ENCODE measurements at places on chromosomes 5 and 9.
A peak's percentile ranks its signal among the peaks of the same experiment; 100 is the strongest.

- no peaks in the 10 kb centered on the region for H3K36me3 ChIP-seq
- no peaks in the 10 kb centered on the region for H3K4me1 ChIP-seq
- no peaks in the 10 kb centered on the region for H3K27me3 ChIP-seq
- H3K27ac ChIP-seq = no peak overlapping the region
- no peak overlapping the region for H3K4me3 ChIP-seq
- DNase-seq = no peak
Observed at GRCh38 chr9:18143073-18143745, 330.7 kb upstream of the ADAMTSL1 start.

GRCh38 chr5:160750938-160751657, 100.9 kb downstream of the ATP10B start:
- H3K36me3 ChIP-seq = no peaks in the 10 kb centered on the region
- H3K27ac ChIP-seq = no peak overlapping the region
- DNase-seq = no peak
- H3K4me3 ChIP-seq = no peak overlapping the region

DNA sequence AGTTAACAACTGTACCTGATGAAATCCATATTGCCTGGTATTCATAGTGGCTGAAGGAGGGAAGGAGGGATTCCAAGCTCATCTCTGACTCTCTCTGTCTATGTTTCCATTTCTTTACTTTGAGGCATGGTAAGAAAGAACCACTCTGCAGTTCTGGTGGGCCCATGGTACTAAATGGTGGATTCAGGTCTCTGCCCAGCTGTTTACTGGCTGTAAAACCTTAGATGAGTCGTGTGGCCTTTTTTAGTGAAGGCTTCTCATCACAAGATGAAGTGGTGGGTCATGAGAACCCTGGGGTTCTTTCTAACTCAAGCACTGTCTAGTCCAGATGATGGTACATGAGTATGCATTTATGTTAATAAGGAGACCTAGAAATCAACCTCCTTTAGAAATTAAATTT, 49.7 kb downstream of the ZNF366 start:
- no peaks in the 10 kb centered on the region for H3K4me1 ChIP-seq
- H3K36me3 ChIP-seq = no peaks in the 10 kb centered on the region

DNA sequence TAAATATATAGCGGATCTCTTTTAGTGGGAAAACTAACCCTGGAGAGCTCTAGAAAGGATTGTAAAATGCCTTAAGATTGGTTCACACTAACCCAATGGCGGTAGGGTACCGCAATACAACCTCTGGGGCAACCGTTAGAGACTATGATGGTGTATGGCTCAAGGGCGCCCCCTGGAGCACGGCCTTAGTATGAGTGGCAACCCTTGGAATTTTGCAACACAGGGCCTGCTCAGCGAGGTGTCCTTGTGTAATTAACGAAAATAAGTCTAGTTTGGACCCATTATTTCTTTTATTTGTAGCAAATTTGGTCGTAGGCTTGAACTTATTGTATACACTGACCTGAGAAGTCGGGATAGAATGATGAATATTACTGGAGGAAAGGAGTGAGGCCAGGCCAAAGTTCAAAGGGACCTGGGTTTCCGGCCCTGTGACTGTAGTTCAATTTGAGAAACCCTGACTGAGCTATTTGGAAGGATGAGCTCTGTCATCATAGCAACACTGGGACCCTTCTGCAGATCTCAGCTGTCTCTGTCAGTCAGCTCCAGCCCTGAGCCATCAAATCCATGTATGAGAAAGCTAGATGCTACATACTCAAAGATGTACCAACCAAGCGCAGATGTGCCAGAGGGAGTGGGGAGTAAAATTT, 54.8 kb downstream of the CAMK4 start:
- no peaks in the 10 kb centered on the region for H3K27me3 ChIP-seq
- peaks cover 39% of the 10 kb centered on the region for H3K4me1 ChIP-seq
- peak overlapping the region; percentile 79 for H3K27ac ChIP-seq
- DNase-seq = peak; percentile 90
- H3K4me3 ChIP-seq = no peak overlapping the region

DNA sequence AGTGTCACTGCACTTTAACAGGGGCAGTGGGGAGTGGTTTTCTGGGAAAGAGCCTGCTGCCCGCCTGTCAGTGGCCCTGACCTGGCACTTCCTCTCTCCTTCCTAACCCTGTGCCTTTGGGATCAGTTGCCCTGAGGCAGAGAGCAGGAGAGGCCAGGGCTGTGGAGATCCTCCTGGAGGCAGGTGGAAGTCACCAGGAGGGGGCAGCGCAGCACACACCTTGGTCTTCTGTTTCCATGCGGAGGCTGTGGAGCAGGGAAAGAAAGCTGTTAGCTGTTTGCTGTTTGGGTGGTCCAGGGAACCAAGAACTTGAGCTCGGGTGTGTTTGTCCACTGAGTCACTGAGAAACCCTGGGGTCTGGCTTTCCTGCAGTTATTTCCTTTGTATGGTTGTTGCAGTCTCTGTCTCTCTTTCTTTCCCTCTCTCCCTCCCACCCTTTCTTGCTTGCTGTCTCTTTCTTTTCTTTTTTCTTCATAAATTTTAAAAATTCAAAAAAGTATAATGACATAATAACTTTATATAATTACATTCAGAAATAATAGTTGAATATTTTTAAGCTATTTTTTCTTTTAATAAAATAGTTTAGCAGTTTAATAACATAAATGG, 28.1 kb downstream of the NTRK2 start:
- H3K36me3 ChIP-seq = no peaks in the 10 kb centered on the region
- no peak overlapping the region for H3K27ac ChIP-seq
- no peaks in the 10 kb centered on the region for H3K4me1 ChIP-seq

GRCh38 chr9:85569988-85570387, 171.8 kb downstream of the AGTPBP1 start:
- no peaks in the 10 kb centered on the region for H3K4me1 ChIP-seq
- H3K36me3 ChIP-seq = peaks cover 43% of the 10 kb centered on the region
- no peak overlapping the region for H3K27ac ChIP-seq
- H3K4me3 ChIP-seq = no peak overlapping the region

DNA sequence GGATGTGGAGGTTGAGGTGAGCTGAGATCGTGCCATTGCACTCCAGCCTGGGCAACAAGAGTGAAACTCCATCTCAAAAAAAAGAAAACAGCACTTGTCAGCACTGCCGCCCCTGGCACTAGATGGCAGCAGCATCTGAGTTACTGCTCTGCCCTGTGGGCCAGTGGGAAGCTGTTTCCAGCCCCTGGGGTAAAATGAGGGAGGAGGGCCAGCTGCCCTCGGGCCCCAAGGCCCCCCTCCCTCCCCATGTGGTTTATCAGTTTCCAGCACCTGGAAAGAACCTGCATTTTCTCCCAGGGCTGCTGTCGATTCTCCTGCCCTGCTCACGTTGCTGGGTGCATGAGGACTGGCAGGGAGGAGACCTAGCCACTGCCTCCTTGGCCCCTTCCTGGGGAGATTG, 13.2 kb upstream of the CEL start:
- peaks cover 41% of the 10 kb centered on the region for H3K36me3 ChIP-seq
- H3K27me3 ChIP-seq = no peaks in the 10 kb centered on the region
- H3K27ac ChIP-seq = no peak overlapping the region
- peaks cover 2% of the 10 kb centered on the region for H3K4me1 ChIP-seq
- no peak overlapping the region for H3K4me3 ChIP-seq

DNA sequence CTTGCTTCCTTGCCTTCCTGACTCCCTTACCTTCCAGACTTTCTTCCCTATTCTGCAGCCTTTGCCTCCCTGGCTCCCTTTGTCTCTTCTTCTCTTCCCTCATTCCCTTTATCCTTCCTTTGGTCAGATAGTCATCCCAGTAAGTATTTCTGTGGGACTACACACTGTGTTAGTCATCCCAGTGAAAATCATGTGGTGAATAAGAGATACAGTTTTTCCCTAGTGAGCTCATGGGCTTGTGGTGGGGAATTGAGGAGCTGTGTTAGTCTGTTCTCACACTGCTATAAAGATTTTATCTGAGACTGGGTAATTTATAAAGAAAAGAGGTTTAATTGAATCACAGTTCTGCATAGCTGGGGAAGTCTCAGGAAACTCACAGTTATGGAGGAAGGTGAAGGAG, 109.8 kb upstream of the EDIL3 start:
- H3K4me1 ChIP-seq = no peaks in the 10 kb centered on the region
- no peak for DNase-seq
- H3K4me3 ChIP-seq = no peak overlapping the region
- no peaks in the 10 kb centered on the region for H3K36me3 ChIP-seq
- no peaks in the 10 kb centered on the region for H3K27me3 ChIP-seq

- H3K27ac ChIP-seq = peak overlapping the region; percentile 28
- DNase-seq = peak; percentile 15
- no peak overlapping the region for H3K4me3 ChIP-seq
- no peaks in the 10 kb centered on the region for H3K27me3 ChIP-seq
Observed at GRCh38 chr9:134063088-134063570, 4.7 kb downstream of the BRD3 start.

DNA sequence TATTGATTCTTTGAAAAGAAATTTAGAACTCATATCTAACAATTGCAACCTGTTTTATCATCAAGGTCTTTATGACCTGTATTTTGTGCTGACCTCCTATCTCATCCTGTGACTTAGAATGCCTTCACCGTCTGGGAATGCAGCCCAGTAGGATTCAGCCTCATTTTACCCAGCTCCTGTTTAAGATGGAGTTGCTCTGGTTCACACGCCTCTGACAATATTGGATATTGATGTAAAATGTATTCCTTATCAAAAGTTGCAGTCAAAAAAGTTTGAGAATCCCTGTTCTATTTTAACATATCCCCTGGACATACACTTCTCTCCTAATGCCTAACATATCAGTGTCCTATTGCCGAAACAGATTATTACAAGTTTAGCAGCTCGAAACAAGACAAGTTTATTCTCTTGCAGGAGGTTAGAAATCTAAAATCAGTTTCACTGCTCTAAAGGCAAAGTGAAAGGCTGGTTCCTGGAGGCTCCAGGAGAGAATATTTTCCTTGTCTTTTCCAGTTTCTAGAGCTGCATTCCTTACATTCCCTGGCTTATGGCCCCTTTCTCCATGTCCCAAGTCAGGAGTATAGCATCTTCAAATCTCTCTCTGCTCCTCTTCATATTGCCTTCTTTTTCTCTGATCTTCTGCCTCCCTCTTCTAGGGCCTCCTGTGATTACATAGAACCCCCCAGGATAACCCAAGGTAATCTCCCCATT, 31.5 kb upstream of the LVRN start:
- no peaks in the 10 kb centered on the region for H3K27me3 ChIP-seq
- no peak for DNase-seq
- H3K4me3 ChIP-seq = no peak overlapping the region
- no peaks in the 10 kb centered on the region for H3K36me3 ChIP-seq
- no peak overlapping the region for H3K27ac ChIP-seq

- peaks cover 14% of the 10 kb centered on the region for H3K27me3 ChIP-seq
- DNase-seq = no peak
- no peaks in the 10 kb centered on the region for H3K4me1 ChIP-seq
- no peaks in the 10 kb centered on the region for H3K36me3 ChIP-seq
- no peak overlapping the region for H3K4me3 ChIP-seq
Observed at GRCh38 chr5:111135363-111135762, 43.2 kb downstream of the WDR36 start.

GRCh38 chr5:83044926-83045325, 32.3 kb downstream of the TMEM167A start:
- H3K27ac ChIP-seq = no peak overlapping the region
- no peak for DNase-seq
- H3K4me3 ChIP-seq = no peak overlapping the region
- no peaks in the 10 kb centered on the region for H3K27me3 ChIP-seq
- no peaks in the 10 kb centered on the region for H3K4me1 ChIP-seq
- H3K36me3 ChIP-seq = peaks cover 6% of the 10 kb centered on the region

- peaks cover 18% of the 10 kb centered on the region for H3K27me3 ChIP-seq
- no peak for DNase-seq
- H3K4me1 ChIP-seq = no peaks in the 10 kb centered on the region
Observed at GRCh38 chr5:138819081-138819480, 56.1 kb downstream of the LRRTM2 start.

- H3K4me3 ChIP-seq = no peak overlapping the region
- H3K4me1 ChIP-seq = no peaks in the 10 kb centered on the region
- no peaks in the 10 kb centered on the region for H3K36me3 ChIP-seq
- peaks cover 7% of the 10 kb centered on the region for H3K27me3 ChIP-seq
- no peak overlapping the region for H3K27ac ChIP-seq
Observed at GRCh38 chr5:68194386-68194785, 21.2 kb upstream of the PIK3R1 start.

DNA sequence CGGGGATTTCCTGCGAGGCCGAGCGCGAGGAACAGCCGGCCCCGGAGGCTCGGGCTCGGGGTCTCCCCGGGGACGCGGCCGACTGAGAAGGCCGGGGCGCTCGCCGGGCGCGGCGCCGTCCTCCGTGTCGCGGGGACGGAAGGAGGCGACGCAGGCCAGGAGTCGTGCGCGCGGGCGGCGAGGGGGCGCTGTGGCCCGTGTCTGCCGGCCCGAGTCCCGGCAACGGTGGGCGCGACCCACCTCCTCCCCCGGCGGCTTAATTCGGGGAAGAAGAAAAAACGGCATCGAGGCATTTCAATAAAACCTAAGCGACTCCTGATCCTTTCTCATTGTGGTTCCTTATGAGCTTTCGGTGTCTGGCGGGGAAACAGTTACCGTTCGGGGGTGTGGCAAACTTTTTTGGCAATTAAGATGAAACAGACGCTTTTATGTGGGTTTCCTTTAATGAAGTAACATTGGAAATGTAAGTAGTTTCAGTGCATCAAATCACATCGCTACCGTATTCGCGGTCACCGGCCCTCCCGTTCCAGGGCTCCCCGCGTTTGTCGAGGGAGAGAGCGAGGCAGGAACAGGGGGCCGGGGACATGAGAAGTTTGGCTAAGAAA, 3.7 kb upstream of the IRX2 start:
- H3K4me3 ChIP-seq = no peak overlapping the region
- no peak for DNase-seq
- peaks cover 7% of the 10 kb centered on the region for H3K36me3 ChIP-seq
- H3K27me3 ChIP-seq = peaks cover 88% of the 10 kb centered on the region
- peak overlapping the region; percentile 19 for H3K27ac ChIP-seq

Data from activated naive CD4-positive, alpha-beta T cell treated with anti-CD3 and anti-CD28 coated beads, Interleukin-2, amount 10 ng/mL, durations not matched to agents 7 days and 5 days (primary cell).